ENCODE measurements at places on chromosomes 2 and 18.

- no peak for DNase-seq
These were observed 171.3 kb downstream of the TWIST2 start for GRCh38 chr2:239019183-239019581.

GRCh38 chr2:157414050-157414449, 29.8 kb downstream of the CYTIP start:
- DNase-seq: peak; percentile 56

- no peak for DNase-seq
These were observed 301.3 kb upstream of the RGPD4 start for GRCh38 chr2:107525406-107525805.

GRCh38 chr2:71513096-71513495, 59.7 kb downstream of the DYSF start:
- DNase-seq: no peak

DNA sequence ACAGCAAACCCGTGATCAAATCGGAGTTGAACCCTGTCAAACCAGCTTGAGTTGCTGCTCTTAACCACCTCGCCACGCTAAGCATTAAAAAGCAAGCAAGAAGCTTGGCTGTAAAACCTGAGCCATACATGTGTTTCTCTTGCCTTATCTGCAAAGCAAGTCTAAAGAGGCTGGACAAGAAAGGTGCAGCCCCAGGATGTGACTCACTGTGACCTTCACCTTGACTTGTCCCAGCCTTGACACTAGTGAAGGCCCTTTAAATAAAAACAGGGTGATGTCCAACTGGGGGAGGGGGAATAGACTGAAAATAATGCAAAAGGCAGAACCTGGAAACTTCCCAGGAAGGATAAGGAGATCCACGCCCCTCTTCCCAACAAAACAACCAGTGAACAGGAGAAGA, 127.6 kb upstream of the NPAS2 start:
- DNase-seq: no peak

GRCh38 chr2:65436824-65437221, 4.4 kb upstream of the SPRED2 start:
- no peak for DNase-seq

DNA sequence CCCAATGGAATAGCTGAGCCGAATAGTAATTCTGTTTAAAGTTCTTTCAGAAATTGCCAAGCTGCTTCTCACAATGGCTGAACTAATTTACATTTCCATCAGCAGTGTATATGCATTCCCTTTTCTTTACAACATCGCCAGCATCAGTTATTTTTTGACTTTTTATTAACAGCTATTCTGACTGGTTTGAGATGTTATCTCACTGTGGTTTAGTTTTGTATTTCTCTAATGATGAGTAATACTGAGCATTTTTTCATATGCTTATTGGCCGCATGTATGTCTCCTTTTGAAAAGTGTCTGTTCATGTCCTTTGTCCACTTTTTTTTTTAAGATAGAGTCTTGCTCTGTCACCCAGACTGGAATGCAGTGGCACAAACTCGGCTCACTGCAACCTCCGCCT, 100.7 kb downstream of the C2orf74 start:
- DNase-seq: no peak

Measured in CD4-positive, alpha-beta T cell treated with Interleukin-10 for 1 hour (primary cell).